ENCODE measurements at places on chromosomes 1 and 21.

DNA sequence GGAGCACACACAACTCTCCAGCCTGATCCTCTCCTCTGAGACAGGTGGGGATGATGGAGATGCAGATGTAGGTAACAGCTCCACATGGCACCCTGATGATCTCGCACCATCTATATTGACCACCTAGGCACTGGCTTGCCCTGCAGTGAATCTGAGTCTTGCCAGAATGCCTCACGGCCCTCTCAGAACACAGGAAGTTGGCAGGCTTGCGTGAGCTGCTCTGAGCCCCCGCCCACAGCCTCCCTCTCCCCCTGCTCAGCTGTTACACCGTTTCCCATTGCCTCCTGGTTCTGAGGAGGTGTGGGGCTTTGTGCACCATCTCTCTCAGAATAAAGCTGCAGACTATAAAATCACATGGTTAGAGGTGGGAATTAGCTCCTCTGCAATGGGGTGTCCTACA, 48.0 kb downstream of the URB2 start:
- no peak for DNase-seq

- DNase-seq = no peak
Measured at GRCh38 chr1:76191561-76191960, 117.0 kb downstream of the ST6GALNAC3 start.

GRCh38 chr1:214086945-214087344, 99.2 kb downstream of the PROX1 start:
- DNase-seq = no peak

- no peak for DNase-seq
Measured at GRCh38 chr1:152999818-153000217, 1.7 kb upstream of the SPRR3 start.

DNA sequence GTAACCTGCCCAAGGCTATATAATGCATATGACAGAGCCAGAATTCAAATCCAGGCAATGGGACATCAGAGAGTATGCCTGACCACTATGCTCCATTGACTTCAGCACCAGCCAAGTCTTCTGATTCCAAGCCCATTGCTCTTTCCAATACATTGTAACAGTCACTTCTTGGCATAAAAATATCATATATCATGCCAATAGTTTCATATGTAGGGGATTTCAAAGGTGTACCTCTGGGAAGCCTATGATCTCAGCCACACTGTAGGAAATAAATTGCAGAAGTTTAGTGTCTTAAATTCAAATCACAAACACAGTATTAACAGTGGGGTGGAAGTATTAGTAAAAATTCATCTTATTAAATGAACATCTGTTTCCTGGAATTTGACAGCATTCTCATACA, 30.0 kb upstream of the ROR1 start:
- no peak for DNase-seq

DNA sequence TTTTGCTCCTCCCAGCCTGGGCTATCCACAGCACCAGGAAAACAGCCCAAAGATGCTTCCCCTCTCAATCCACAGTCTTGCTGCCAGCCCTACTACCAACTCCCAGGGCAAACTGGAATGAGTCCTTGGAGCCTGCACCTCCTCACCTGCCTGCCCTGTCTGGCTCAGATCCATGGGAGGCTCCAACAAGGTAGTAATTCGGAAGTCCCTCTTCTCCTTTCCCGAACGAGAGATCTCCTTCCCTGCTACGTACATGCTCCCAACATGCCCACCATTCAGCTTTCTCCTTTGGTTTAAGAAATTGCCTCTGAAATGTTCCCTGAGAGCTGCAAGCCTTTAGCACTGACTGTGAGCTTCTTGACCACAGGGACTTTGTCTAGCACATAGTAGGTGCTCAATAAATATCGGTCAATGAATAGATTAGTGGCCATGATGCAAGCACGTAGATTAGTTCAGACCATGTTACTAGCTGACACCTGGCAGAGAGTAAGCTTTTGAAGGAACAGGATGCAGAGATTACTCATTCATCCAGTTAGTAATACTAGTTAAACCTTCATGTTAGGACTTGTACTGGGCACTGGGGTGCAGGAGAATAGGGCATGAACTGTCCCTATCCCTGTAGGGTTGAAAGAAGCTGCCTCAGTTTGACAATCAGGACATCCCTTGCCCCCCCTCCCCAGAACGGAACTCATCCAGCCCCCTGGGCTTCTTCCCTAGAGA, 80.1 kb downstream of the DISP3 start:
- DNase-seq = no peak

DNA sequence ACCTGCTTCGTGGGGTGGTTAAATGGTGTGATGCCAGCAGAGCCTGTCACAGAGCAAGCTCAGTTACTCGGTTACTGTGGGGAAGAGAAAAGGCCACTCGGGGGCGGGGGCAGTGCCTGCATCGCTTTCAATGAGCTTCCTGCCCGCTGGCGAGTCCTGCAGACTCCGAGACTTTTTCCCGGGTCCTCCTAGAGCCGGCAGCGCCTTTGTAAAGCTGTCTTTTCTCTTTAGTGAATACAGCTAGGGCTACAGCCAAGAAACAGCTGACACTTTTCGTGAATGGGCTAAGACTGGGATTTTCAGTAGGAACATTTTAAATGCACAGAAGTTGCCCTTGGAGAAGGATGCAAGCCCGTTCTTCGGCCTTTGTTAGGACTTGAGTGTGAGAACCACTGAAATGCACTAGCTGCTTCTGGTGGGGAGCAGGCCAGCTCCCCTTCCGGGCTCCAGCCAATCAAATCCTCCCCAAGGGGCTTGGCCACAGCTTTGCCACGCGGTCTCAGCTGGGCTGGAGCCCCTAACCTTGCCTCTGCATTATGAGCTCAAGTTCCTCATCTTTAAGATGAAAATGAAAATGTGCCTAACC, 23.4 kb upstream of the EFHD2 start:
- peak; percentile 70 for DNase-seq

DNA sequence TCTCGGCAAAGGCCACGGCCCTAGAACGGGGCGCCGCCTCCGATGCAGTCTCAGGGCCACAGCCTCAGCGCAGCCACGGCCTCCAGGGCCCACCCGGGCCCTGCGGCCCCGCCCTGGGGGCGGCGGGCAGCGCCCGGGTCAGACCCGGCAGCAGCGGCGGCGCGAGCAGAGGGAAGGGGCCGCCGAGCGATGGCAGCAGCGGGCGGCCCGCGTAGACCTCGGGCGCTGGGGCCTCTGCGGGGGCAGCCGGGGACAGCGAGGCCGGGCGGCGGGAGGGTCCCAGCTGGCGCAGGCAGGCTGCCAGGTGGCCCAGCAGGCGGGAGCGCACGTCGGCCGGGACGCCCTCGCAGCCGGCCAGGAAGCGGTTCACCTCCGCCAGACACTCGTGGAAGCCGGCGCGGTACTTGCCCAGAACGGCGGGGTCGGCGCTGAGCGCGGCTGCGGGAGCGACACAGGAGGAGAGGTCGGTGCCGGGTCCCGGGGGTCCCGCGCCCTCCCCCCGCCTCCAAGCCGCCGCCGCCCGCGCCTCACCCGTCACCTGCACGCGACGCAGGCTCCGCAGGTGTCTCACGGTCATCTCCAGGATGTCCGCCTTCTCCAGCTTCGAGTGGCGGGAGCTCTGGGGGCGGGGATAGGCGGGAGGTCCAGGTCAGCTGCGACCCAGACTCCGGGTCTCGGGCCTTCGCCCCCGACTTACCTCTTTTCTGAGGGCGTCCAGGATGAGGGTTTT, 737 bp downstream of the HES4 start:
- peak; percentile 72 for DNase-seq

DNA sequence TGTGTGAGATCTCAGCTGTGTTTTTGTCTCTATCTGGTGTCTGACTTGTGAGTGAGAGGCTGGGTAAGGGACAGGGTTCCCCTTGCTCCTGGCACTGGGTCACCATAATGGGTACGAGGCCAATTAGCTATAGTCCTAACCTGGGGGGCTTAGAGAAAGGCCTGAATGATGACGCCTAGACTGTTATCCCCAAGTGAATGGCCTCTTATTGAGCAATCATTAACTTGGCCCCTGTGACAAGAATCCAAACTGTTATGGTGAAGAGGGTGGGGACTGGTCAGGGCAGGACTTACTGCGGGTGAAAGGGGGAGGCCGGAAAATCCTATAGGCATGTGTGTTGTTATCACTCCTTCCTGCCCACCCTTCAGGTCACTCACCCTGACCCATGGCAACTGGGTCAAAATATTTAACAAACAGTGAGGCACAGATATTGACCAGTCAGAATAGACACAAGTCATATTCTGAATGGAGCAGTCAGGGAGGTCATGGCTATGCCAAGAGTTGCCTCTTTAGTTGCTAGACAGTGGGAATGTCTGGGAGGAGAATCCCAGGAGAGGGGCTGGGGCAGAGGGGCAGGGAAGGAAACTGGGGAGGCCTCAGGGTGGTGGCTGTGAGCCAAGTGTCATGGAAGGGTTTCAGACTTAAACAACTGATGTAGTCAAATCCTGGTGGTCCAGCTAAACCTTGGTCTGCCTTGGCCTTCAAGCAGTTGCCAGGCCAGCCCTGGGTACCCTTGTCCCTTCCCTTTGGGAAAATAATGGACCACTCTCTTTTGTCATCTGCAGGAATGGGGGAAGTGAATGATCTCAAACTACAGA, 3.2 kb downstream of the NR0B2 start:
- no peak for DNase-seq

- DNase-seq = no peak
Measured at GRCh38 chr1:78651241-78651640, 1.6 kb downstream of the IFI44 start.

DNA sequence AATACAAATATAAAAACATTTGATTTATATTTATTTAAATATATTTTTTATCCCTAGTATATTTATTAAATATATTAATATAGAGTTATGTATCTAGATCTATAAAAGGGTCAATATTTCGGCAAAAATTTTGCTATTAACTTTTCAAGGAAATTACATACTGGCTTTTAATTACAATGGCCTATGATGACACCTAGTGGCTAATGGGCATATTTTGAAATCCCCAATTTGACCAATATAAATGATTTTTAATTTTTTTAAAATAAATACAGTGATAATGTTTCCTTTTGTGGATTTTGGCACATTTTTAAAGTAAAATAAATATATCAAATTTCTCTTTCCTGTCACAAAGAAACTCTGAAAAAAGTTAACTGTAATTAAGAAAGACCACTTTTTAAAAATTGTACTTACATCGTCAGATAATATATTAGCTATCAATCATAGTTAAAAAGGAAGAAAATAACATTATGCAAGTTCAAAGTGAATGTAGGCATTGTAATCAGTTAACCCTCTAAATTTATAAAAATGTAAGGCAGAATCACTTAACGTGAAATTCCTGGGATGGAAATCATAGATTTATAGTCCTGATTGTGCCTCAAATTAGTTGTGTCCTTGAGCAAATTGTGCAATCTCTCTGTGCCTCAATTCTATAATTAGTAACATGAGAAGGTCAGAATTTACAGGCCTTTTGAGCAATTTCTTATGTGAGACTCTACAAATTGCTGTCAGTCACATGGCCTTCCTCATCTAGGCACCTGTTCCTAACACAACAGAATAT, 25.6 kb upstream of the RGS13 start:
- no peak for DNase-seq

DNA sequence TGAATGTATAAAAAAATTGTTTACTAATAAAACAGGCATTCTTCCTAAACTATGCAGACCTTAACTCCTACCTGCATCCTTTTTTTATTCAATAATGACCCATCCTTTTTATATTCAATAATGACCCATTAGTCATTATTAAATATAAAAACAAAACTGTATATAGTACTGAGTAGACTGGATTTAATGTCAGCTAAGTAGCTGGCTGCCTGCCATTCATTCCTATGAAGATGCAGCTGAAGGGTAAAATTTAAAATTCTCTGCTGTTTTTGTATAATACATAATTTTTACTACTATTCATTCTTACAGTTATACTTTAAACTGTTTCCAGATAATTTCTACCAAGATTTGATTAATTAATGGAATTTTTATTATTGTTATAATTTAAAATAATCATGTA, 79.3 kb downstream of the DENND1B start:
- no peak for DNase-seq

GRCh38 chr1:99645699-99646531, at the start of gene PALMD:
Gene PALMD, plus strand, starts transcription at chr1:99646113. Its CDS starts 205 bp downstream, at chr1:99646318.
- DNase-seq = peak; percentile 86

GRCh38 chr1:7322283-7322785, 448.8 kb upstream of the VAMP3 start:
- no peak for DNase-seq

- DNase-seq = no peak
Measured at GRCh38 chr1:194959795-194960194, 1648.4 kb downstream of the KCNT2 start.

DNA sequence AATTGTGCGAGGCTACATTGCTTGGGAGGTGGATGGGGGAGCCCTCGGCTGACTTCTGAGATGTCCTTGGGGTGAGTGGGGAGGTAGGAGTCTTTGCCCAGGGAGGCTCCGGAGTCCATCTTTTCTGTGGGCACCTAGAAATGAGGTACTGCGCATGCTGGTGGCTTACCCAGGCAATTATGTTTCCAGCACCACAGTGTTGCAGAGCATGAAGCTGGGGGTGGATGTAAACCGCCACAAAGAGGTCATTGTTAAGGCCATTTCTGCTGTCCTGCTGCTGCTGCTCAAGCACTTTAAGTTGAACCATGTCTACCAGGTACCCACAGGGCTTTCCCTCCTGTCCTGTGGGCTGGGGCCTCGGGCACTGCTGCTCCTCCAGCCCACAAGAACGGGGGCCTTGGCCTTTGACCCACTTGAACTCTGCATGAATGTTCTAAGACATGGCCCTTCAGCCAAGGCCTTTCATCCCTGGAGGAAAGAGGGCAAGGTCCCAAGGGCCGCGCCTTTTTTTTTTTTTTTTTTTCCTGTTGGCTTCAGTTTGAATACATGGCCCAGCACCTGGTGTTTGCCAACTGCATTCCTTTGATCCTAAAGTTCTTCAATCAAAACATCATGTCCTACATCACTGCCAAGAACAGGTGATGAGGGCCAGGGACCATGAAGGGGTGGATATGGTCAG, 14.6 kb downstream of the STRIP1 start:
- no peak for DNase-seq

DNA sequence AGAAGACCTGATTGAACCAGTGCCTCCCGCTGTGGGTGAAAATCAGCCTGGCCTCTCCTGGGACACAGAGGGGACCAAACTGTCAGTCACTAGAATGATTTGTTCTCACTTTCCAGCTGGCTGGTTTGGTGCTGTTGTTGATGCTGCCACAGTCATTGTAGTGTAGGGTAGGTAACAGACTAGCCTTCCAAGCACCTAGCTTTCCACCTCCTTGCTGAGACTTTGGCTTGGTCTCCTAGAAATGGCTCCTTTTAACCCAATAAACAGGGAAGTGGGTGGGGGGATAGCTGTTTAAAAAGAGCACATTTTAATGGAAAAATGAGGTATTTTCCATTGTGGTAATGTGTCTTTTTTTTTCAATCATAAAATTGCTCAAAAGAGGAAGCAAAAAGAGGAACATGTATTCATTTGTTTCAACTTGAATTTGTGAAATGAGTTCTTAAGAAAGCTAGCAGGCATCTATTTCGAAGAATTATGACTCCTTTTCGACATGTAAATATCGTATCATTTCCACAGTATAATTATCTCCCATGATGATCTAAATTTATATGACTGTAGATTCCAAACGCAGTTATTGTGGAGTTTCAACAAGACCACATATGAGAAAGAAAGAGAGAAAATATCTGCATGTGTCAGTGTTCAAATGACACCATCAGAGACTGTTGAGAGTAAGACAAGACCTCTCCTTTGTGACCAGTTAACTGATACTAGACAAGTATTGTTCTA, 190.1 kb downstream of the HLX start:
- no peak for DNase-seq
